ENCODE measurements at places on chromosomes 3 and 15.

DNA sequence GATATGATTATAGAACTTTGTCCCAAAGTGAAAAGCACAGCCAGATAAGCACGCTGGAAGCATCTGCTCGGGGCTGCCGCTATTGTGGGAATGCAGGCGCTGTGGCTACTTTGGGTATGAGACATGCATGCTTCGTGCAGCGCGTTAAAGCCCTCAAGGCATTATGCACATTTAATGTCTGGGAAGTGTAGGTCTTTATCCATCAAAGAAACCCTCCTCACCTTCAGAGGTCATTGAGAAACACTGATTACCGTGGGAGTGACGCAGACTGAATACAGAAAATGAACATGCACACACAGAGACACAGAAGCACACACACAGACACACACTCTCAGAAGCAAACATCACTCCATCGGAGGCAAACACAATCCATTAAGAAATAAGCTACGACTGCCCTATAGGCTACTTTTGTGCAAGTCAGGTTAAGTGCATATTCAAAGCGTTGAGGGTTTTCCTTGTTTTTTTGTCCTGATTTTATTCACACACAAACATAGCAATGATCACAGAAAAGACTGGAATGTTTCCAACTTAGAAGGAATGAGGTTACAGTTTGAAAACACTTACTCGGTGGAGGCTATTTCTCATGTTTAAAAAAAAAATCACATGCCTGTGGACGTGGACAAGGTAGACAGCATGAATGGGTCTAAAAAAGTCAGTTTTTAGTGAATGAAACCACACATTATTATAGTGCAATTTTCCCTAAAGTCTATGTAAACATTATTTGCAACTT, 68.5 kb downstream of the PLCH1 start:
- no peak for DNase-seq

- no peak for DNase-seq
Measured at GRCh38 chr3:59818033-59818918, 768.5 kb upstream of the CFAP20DC start.

- no peak for DNase-seq
Measured at GRCh38 chr3:104604326-104605010, 762.2 kb upstream of the ALCAM start.

GRCh38 chr3:169510693-169511010, 152.9 kb downstream of the MECOM start:
- no peak for DNase-seq

DNA sequence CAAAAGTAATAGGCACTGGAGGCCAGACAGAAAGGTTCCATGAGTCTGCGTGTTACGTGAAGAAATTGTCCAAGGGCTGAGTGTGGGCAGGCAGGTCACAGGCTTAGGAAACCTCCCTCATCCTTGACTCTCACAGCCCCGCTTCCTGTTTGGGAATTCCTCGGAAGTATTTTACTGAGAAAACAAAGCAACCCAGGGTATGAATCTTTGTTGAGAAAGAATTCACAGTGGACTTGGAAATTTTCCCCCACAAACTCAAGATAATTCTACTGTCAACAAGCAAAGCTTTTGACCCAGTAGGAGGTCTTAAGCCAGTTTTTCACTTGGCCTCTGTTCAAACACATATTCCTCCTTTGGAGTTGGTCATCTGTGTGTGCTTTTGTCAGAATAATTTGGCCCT, 377.1 kb upstream of the TPM1 start:
- no peak for DNase-seq

- DNase-seq, result no peak
Measured at GRCh38 chr3:40128166-40128565, 181.3 kb upstream of the EIF1B start.

- no peak for DNase-seq
Measured at GRCh38 chr3:8886546-8886945, 76.7 kb downstream of the RAD18 start.

DNA sequence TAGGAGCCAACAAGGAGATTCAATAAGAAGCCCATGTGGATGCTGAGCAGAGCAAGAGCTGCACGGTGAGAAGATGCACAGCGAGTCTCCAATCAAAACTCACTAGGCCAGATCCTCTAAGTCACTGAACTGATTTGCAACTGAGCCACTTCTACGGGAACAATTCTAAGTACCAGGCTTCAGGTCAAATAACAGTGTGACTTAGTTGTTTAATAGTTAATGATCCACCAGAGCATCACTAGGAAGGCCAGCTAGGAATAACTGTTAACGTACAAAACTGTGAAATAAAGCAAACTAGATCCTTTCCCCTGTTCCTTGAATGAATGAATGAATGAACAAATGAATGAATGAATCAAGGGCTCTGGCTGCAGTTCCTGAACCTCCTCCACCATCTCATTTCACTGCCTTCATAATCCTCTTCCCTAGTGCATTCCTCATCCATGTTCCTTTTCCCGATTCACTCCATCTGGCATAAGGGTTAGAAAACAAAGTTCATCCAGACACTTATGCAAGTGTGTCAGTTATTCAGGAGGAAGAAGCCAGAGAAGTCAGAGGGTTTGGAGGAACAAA, 59.7 kb downstream of the ATP8B4 start:
- no peak for DNase-seq

- no peak for DNase-seq
Measured at GRCh38 chr3:59016930-59017616, 32.8 kb downstream of the CFAP20DC start.

GRCh38 chr15:64004587-64004986, 41.7 kb downstream of the DAPK2 start:
- DNase-seq, result no peak

DNA sequence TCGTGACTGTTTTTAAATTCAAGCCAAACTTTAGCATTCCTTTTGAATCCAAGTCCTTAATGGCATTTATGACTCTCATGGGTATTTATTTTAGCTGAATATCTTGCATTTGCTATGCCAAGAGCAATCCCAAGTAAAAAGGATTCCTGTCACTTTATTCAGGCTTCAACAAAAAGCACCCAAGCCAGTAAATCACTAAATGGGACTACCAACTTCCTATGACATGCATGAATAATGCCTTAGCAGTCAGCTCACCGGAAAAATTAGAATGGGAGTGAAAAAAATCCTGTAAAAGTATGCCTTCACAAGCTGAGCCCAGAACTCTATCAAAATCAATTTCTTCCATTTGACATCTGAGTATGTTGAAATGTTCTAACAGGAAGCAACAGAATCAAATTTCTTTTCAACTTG, 1297.9 kb downstream of the ROBO2 start:
- DNase-seq, result no peak

All from T-helper 2 cell (primary cell).